PC-9 (cell line): ENCODE measurements at places on chromosomes 2 and 18. TPM values are rescaled to one million over a fixed set of nuclear protein-coding genes. Genes with fewer than 3 reads are reported as not detected.

GRCh38 chr2:203934041-203934492 is 2.5 kb upstream of the ICOS start:
- H3K27me3 ChIP-seq, result no peaks in the 10 kb centered on the region
- no peaks in the 10 kb centered on the region for H3K36me3 ChIP-seq
- no peaks in the 10 kb centered on the region for H3K4me1 ChIP-seq
- no peak overlapping the region for H3K27ac ChIP-seq
- DNase-seq, result no peak

The ITPRIPL1 gene
- total RNA-seq, result not detected in 2 replicates

DNA sequence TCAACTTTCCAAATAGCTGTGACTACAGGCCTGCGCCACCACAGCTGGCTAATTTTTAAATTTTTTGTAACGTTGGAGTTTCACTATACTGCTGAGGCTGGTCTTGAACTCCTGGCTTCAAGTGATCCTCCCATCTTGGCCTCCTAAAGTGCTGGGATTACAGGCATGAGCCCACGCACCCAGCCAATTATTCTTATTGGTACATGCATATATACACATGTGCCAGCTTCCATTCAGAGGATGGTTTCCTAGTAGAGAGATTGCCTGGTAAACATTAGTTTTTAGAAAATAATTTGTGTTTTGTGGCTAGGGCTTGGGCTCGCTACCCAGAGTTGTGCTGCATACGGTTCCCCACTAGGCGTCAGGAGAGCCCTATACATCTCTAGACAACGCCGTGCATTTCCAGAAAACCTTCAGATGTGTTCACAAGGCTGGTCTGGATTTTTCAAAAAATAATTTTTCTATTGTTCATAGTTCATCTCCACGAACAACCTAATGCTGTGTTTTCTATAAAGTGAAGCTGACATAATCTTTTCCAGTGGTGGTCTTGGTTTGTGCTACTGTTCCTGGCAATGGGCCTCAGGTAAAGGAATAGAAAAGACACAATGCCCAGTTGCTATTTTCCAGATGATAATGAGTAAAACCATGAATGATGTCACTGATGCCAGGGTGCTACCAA is 14.6 kb upstream of the AFG3L2 start:
- H3K4me1 ChIP-seq, result peaks cover 5% of the 10 kb centered on the region
- no peaks in the 10 kb centered on the region for H3K36me3 ChIP-seq
- no peaks in the 10 kb centered on the region for H3K27me3 ChIP-seq
- H3K27ac ChIP-seq, result no peak overlapping the region

DNA sequence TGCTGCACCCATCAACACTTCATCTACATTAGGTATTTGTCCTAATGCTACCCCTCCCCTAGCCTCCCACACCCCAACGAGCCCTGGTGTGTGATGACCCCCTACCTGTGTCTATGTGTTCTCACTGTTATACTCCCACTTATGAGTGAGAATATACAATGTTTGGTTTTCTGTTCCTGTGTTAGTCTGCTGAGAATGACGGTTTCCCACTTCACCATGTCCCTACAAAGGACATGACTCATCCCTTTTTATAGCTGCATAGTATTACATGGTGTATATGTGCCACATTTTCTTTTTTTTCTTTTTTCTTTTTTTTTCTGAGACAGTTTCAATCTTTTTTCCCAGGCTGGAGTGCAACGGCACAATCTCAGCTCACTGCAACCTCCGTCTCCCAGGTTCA is 284.1 kb upstream of the CYP26B1 start:
- no peak overlapping the region for H3K4me3 ChIP-seq
- H3K27ac ChIP-seq, result no peak overlapping the region
- no peaks in the 10 kb centered on the region for H3K27me3 ChIP-seq
- no peaks in the 10 kb centered on the region for H3K36me3 ChIP-seq
- H3K4me1 ChIP-seq, result no peaks in the 10 kb centered on the region
- no peak for DNase-seq

GRCh38 chr2:236633775-236634560 is 64.3 kb downstream of the ACKR3 start:
- H3K36me3 ChIP-seq, result no peaks in the 10 kb centered on the region
- no peak overlapping the region for H3K4me3 ChIP-seq
- no peak for DNase-seq
- no peaks in the 10 kb centered on the region for H3K4me1 ChIP-seq

GRCh38 chr2:29201979-29202378 is 86.8 kb downstream of the CLIP4 start:
- no peaks in the 10 kb centered on the region for H3K36me3 ChIP-seq
- H3K27me3 ChIP-seq, result no peaks in the 10 kb centered on the region
- no peaks in the 10 kb centered on the region for H3K4me1 ChIP-seq
- DNase-seq, result no peak
- H3K27ac ChIP-seq, result no peak overlapping the region

The VIL1 gene
- total RNA-seq, result not detected in 2 replicates

DNA sequence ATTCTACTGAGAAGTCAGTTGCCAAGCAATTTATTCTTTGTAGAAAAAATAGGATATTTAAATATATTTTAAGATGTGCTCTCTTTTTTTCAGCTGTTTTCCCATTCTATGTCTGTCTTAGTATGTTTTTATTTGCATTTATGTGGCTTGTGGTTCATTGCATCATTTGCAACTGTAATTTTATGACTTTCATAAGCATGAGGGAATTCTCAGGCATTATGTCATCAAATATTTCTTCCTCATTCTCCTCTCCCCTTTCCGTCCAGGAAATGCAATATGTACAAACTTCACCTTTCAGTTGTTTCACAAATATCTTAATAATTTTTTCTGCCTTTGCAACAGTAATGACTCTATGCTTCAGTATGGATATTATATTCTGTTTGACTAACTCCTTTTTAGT is 560.2 kb upstream of the LRATD1 start:
- H3K27me3 ChIP-seq, result no peaks in the 10 kb centered on the region
- no peaks in the 10 kb centered on the region for H3K36me3 ChIP-seq
- H3K4me3 ChIP-seq, result no peak overlapping the region
- DNase-seq, result peak; percentile 39

GRCh38 chr2:223908304-223908998 is 36.7 kb downstream of the WDFY1 start:
- no peaks in the 10 kb centered on the region for H3K27me3 ChIP-seq
- H3K36me3 ChIP-seq, result 0 out of 2 replicates have a peak, but pooled peaks cover 12% of the 10 kb centered on the region
- H3K4me1 ChIP-seq, result no peaks in the 10 kb centered on the region
- DNase-seq, result no peak
- H3K4me3 ChIP-seq, result no peak overlapping the region

The SH3YL1 gene
- 84.7 and 102 TPM in 2 replicates for total RNA-seq

GRCh38 chr2:229974266-229974665 is 52.0 kb downstream of the FBXO36 start:
- no peaks in the 10 kb centered on the region for H3K36me3 ChIP-seq
- no peak for DNase-seq
- H3K27me3 ChIP-seq, result no peaks in the 10 kb centered on the region
- no peak overlapping the region for H3K27ac ChIP-seq

The KIF3C gene
- total RNA-seq, result 41.2 and 50.5 TPM in 2 replicates
